ENCODE measurements at places on chromosomes 5 and 9.
A peak's percentile ranks its signal among the peaks of the same experiment; 100 is the strongest.

DNA sequence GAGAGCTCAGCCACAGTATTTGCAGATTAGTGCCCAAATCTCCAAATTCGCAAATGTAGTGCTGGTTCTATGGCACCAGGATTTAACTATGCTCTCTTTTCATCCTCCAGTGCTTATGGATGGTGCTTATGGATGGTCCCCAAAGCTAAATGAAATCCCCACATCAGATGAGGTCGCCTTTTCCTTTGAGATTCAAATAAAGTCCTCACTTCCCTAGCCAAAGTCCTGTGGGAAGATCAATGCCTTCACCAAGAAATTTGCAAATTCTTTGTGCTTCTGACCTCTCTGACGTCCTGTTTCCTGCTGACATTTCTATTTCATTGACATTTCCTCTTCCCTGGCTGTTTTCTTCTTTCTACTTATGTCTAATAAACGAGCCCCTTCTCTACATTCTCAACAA lies 1077.0 kb upstream of the C9orf72 start:
- no peak for DNase-seq

- no peak for DNase-seq
Observed at GRCh38 chr5:119338326-119338946, 17.4 kb upstream of the TNFAIP8 start.

GRCh38 chr5:111589316-111589715 lies 77.0 kb upstream of the STARD4 start:
- DNase-seq, result no peak

DNA sequence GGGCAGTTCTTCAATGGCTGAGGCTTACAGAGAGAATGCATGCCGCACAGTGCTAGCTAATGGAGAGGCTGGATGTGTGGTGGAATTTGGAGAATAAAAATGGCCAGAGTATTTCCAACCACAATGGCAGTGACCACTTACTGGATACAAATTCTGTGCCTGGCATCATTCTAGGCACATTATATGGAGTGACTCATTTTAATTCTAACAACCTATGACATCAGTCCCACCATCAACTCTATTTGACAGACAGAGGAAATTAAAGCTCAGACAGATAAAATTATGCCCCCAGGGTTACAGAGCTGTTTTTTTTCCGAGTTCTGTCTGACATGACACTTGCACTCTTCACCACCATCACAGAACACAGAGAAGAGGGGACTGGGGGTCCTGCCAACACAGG lies 105.6 kb upstream of the IL12B start:
- DNase-seq, result no peak

DNA sequence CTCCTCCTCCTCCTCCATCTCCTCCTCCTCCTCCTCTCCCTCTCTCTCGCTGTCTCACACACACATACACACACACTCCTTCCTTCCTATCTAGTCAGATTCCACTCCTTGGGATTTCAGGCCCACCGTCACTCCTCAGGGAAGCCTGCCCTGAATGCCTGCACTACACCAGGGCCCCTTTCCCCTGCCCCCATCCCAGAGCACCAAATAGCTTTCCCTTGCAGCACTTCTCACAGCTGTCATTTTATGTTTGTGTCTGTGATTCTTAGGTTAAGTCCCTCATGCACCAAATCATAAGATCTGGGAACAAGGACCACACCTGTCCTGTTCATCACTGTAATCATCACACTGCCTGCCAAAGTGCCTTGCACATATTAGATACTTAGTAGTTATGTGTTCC lies 86.5 kb upstream of the GABRP start:
- DNase-seq, result no peak

GRCh38 chr9:127724012-127724411 lies 8.1 kb downstream of the TTC16 start:
- DNase-seq, result no peak

DNA sequence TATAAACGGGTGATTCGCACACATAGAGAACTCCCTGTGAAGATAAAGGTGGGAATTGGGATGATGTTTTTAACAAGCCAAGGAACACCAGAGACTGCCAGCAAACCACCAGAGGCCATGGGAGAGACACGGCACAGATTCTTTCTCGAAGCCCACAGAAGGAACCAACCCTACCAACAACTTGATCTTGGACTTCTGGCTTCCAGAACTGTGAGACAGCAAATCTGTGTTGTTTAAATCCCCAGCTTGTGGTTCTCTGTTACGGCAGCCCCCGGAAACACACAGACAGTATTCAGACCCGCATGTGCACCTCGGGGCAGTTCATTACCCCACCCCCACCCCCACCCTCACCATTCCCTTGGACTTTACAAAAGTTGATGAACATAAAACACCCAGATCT lies 12.8 kb downstream of the AMBP start:
- DNase-seq, result no peak

GRCh38 chr9:113803811-113804589 lies 72.1 kb upstream of the ZNF618 start:
- no peak for DNase-seq

GRCh38 chr5:87099968-87100367 lies 167.7 kb upstream of the RASA1 start:
- DNase-seq, result no peak

GRCh38 chr9:101486693-101487442 lies 46.8 kb upstream of the RNF20 start:
- peak; percentile 65 for DNase-seq

DNA sequence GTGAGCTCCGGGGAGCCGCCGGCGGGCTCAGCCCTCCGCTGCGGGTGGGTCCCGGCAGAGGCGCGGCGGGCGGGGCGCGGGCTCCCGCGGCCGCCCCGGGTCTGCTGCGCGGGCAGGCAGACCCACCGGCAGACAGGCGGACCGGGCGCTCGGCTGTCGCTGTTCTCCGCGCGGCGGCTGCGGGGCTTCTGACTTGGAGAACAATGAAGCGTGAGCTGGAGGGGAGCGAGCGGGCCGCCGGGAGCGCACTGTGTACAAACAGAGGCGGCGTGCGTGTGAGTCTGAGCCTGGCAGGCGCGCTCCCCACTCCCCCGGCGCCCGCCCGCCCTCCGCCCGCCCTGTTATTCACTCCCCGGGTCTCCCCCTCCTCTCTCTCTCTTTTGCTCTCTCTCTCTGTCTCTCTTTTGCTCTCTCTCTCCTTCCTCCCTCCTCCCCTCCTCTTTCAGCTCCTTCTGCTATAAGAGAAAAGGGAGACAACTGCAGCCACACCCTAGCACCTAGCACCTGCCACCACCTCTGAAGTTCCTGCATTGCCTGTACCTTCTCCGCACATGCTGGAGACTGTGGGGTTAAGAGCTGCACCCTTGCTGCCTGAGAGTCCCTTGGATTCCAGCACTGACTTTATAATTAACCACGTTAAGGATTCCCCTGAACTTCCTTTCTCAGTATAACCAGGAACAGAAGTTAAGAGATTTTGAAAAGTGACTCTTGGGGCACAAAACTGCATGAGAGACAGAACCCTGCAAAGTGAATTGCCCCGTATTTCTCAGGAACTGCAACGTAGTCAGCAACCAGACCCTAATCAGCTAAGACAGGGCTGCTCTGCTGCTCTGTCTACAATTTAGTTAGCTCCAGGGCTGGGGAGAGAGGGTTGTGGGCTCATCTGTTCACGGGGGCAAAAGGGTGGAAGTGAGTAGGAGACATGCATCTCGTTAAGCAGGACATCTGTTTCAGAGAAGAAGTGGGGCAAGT lies at the start of gene EDIL3:
EDIL3 (minus strand) TSS at position 277 of the 972 bp plus-strand sequence. CDS start 506 bp downstream, outside the sequence.
- DNase-seq, result peak; percentile 51

DNA sequence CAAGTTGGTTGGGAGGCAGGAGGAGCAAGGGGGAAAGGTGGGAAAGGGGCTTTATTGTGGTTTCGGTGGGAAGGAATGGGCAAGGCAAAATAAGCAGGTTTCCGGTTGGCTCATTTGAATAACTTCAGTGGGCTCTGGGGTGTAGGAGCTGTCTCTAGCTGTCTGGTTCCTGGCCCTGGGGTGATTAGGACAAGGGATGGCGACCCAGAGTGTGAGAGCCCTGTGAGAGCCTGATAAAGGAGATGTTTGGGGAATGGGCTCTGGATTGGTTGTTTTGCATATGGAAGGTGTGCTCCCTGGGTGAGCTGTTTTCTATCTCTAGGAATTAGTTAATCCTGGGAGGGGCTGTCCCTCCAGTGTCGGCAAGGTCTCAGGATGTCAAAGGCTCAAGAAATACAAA lies 15.4 kb downstream of the ANKRD34B start:
- DNase-seq, result no peak

GRCh38 chr5:26339576-26339975 lies 698.8 kb downstream of the CDH9 start:
- DNase-seq, result no peak

DNA sequence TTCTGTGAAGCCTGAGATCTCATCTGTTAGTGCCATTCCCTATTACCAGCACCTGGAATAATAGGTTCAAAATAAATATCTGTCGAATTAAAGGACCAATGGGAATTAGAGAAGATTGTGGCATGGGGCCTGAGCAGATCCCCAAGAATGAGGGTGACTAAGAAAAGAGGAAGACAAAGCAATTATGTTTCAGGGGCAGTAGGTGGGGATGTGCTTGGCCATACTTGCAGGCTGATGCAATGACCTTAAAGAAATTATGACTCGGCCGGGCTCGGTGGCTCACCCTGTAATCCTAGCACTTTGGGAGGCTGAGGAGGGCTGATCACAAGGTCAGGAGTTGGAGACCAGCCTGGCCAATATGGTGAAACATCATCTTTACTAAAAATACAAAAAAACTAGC lies 562.8 kb downstream of the PTPRD start:
- DNase-seq, result no peak

GRCh38 chr5:34844106-34844505 lies 5.1 kb downstream of the TTC23L start:
- DNase-seq, result no peak

GRCh38 chr9:14768405-14769229 lies 46.1 kb upstream of the CER1 start:
- DNase-seq, result peak; percentile 44

DNA sequence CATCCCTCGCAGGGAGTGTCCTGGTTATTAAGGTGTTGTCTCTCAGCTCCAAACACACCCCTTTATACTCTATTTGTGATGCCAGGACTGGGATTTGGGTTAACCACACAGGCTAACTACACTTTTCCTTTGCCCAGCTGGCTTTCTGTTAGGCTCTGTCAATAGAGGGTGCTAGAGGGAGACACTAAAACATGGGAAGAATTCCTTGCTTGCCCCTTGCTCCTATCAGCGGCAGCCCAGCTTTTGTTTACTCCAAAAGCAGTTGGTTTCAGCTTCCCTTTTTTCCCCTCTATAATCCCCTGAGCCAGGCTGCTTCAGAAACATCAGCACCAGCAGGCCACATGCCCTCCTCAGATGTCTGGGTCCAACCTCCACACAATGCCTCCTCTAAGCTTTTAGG lies 297.1 kb downstream of the KCTD16 start:
- DNase-seq, result no peak

DNA sequence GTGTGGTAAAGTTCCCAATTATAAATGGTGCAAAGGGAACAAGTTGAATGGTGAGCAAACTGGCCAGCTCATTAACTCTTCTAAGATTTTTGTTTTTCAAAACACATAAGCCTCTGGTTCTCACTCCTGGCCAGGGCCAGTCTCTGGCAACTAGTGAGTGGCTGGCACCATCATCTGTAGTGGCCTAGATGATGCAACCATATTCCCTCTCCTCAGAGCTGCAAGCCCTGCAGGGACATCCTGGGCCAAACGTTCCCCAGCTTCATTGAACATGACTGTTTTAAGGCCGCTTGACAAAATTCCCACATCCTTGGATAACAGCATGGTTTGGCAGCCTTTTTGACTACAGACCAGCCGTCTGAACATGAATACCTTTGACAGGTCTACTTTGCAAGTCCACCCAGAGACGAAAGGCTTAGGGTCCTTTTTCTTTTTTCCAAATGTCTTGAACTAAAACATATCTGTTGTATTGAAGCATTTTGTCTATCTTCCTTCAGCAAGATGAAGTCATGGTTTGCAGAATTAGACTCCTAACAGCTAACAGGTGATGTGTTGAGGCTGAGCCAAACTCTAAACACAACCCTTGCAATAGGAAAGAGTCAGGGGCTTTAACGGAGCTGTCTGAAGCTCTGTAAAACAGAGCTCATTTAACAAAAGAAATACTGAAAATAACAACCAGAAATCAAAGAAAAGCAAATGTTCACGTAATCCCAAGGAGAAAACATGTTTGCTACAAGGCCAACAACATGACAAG lies 23.8 kb downstream of the MACROH2A1 start:
- no peak for DNase-seq

- DNase-seq, result no peak
Observed at GRCh38 chr5:64269164-64269563, 103.5 kb downstream of the RNF180 start.

DNA sequence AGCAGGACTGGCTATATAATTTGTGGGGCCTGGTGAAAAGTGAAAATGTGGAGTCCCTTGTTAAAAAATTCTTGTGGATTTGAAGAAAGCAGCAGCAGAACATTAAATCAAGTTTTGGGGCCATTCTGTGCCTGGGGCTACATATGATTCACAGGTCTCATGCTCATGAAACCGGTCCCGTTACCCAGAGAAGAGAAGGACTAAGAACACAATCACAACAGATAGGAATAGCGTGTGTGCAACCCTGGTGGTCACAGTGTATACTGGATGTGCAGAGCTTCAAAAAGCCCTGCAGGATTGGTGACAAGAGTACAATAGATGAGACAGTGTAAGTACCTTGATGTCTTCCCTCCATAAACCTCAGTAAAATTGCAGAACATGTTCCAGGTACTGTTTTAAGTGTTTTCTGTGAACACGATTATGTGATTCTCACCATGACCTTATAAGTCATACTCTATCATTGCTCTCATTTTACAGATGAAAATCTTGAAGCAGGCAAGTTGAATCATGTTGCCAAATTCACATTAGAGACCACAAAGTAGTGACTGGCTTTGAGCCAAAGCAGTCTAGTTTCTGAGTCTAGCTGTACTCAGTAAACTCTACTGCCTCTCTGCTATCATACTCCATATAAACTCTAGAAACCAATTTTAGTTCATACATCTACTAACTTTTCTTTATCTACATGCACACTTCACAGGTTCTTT lies 636.5 kb downstream of the TAF11L14 start:
- no peak for DNase-seq

DNA sequence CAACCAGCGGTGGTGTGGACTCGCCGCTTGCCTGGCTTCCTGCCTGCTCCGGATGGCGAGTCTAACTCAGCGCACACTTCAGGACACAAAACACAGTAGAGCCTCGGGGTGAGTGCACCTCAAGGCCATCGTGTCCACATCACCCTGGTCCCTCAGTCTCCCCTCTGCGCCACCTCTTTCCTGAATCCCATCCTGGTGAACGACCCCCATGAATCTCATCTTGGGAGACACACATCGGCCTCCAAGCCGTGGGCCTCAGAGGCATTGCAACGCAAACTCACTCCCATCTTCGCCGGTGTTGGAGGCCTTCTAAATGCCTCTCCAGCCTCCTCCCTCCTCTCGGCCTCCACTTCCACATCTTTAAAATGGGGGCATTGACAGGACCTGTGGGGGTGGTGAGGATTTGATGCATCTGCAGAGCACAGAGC lies 124.3 kb downstream of the COL23A1 start:
- no peak for DNase-seq

- no peak for DNase-seq
Observed at GRCh38 chr5:174229068-174229467, 183.6 kb downstream of the NSG2 start.

- no peak for DNase-seq
Observed at GRCh38 chr5:20109326-20109725, 121.3 kb upstream of the CDH18 start.

Data from mesothelial cell of epicardium (in vitro differentiated cells).